Right atrium auricular region (tissue), 2 donors: ENCODE measurements at places on chromosomes 16 and 17. TPM values are rescaled to one million over a fixed set of nuclear protein-coding genes. Genes with fewer than 3 reads are reported as not detected.

Gene NPIPB6
- total RNA-seq = not detected

Gene ITGB3
- total RNA-seq = 3.0 TPM

DNA sequence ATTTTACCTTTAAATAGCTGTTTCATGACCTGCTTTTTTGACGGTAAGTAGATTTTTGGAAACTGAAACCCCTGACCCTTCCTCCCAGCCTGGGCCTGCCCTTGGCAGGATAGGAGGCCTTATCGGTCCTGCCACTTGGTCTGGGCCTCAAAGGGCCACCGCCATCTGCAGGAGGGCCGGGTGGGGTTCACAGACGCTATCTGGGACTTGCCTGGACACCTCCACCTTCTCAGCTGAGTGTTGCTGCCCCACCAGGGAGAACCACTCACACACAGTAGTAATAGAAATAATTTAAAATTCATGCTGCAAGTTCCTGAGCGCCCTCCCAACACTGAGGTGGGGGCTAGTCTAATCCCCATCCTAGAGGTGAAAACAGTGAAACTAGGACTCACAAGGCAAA lies 4.6 kb upstream of the NPRL3 start:
- H3K36me3 ChIP-seq = no peaks in the 10 kb centered on the region
- H3K27me3 ChIP-seq = no peaks in the 10 kb centered on the region
- H3K4me1 ChIP-seq = no peaks in the 10 kb centered on the region
- DNase-seq = no peak

DNA sequence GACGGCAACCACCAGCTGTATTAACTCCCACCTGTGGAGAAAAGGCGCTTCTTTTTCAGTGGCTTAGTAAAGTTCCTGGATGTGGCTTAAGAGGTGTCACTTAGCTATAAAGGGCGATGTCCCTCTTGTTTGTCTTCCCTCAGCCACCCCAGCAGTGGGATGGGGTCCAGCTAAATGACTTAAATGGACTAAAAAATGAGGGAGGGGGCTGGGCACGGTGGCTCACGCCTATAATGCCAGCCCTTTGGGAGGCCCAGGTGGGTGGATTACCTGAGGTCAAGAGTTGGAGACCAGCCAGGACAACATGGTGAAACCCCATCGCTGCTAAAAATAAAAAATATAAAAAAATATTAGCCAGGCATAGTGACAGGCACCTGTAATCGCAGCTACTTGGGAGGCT lies 667.5 kb upstream of the RBFOX1 start:
- H3K27ac ChIP-seq = no peak overlapping the region
- H3K36me3 ChIP-seq = no peaks in the 10 kb centered on the region
- H3K4me3 ChIP-seq = no peak overlapping the region
- no peaks in the 10 kb centered on the region for H3K4me1 ChIP-seq
- no peaks in the 10 kb centered on the region for H3K27me3 ChIP-seq
- DNase-seq = no peak

DNA sequence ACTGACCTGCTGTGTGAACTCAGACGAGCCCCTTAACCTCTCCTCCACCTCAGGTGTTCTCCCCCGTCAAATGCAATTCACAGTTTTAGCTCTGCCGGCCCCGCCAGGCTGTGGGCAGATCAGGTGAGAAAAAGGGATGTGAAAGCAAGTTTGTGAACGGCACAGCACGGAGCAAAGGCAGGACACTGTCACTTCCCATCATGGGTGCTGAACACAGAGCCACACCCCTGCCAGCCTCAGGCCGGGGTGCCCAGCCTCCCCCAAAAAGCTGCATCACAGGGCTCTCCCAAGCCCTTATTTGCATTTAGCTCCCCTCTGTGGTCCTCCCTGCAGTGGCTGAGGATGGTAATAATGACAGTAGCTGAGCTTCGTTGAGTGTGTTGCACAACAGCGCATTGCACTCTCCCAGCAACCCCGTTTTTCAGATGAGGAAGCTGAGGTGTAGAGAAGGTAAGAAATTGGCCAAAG lies 88.8 kb upstream of the TNRC6C start:
- no peaks in the 10 kb centered on the region for H3K36me3 ChIP-seq
- no peak overlapping the region for H3K4me3 ChIP-seq
- H3K27ac ChIP-seq = no peak overlapping the region
- DNase-seq = no peak
- H3K4me1 ChIP-seq = peaks cover 11% of the 10 kb centered on the region

DNA sequence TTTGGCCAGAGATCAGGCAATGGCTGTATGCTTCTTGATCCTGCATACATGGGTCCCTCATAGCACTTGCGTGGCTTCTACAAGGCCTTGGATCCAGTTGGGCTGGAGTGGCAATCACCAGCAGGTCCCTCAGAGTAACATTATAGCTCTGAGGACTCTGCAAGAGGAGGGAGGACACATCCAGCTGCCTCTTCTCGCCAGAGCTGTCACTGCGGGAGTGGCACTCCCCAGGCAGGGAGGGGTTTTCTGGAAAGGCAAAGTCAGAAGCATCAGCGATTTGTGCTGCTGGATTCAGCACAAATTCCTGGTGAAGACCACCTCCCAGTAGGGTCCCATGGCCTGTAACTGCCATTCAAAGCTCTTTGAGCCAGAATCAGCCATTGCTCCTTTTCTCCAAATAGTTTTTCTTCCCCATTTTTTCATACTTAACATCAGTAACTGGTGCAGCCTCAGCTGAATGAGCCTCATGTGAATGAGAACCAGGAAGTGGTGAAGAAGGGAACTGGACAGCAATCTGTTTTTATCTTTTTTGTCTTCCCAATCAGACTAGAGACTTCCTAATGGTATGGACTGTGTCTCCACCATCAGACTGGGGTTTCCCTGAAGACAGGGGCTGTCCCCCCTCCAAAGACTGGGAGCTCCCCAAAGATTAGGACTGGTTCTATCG lies 40.6 kb upstream of the HOXB13 start:
- no peak overlapping the region for H3K4me3 ChIP-seq
- H3K27me3 ChIP-seq = no peaks in the 10 kb centered on the region
- DNase-seq = no peak
- no peaks in the 10 kb centered on the region for H3K4me1 ChIP-seq
